ENCODE measurements at places on chromosomes 7 and 10.

DNA sequence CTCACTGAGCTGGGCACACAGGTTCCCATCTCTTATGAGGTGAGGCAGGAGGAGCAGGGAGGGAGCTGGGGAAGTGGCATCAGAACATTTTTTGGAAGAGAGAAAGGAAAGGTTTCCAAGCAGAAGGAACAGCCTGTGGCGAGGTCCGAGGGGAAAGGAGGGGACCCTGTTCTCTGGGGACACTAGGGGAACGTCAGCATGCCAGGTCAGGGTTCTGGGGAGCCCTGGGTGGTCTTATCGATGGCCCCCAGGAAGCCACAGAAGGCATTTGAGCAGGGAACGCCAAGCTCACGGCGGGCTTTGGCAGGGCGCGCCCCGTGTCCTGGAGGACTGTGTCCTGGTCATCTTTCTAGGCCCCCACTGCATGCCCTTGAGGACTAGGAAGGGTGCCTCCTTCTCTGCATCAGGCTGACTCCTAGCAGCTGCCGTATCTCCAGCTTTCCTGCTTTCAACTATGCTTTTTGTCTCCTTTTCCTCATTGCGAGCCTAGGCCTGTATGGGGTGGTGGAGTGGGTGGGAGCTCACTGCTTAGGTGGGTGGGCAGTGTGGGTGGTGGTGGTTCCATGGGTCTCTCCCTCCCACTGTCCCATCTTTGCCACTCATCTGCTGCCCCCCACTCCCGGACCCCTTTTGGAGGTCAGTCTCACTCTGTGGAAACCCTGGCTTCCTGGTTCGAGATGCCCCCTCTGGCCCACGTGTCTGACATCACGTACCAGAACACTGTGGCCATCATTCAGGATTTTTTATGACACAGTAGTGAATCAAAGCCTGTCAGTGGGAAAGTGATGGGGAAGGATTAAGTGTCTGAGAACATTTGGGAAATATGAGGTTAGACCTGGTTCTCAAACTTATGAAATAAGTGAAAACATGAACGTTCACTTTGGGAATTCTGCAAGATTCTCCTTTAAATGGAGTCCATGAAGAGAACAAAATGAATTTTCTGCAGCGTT is 89.1 kb downstream of the CUX1 start:
- no peak for DNase-seq

DNA sequence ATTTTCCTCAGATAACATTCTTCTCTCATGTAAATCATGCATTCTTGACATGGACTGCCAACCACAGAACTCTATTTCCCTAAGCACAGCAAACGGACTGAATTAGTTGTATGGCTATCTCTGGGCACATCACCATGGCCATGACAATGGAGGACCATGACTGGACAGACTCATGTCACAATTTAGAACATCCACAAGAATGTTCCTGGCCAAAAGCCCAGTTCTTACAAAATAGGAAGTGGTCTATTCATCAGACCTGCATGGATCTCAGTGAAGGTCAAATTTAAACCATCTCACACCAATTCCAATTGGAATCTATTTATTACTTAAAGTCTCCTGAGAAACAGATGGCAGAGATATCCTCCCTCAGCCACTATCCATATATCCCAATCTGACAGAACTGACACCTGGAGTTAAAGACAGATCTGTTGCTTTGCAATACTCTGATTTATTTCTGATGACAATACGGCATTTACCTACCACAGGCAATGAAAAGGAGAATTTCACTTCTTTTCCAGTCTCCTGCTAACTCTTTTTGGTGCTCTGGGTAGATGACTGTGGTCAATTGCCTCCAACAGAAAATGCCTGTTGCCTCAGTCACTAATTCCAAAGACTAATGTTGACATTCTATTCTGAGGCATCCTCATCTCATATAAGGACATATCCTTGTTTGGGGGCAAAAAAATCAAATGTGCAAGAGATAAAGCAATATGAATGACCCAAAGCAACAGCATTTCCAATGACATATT is 254.8 kb downstream of the HTR7 start:
- DNase-seq = no peak

DNA sequence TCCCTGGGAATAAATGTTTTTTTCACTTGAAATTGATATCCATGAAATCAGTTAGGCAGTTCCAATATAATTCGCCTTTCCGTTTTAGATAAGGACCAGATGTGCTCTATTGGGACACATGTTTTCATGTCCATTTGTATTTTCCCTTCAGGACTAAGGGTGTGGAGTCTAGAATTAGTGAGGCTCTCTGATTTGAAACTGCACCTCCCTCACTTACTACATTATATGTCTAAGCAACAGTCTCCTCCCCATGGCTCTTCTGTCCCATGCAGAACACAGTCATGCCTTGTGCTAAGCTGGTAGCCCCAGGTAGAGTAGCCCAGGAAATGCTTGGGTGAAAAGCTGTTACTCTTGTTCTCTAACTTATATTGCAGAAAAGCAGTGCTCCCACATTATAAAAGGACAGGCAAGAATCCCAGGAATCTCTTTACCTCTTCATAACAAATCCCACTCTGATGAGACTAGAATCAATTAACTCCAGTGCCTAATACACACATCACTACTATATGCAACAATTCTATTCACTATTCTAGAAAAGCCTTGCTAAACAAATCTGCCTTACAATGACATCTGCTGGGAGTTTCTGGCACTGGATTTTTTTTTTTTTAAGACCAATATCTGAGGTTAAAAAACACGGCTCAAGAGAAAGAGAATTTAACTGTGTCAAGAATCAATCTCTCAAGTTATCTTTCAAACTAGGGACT is 293.9 kb downstream of the SNX13 start:
- no peak for DNase-seq

- DNase-seq = no peak
Measured at GRCh38 chr7:17520941-17521340, 222.5 kb downstream of the AHR start.

GRCh38 chr10:45592926-45593325 is 79.6 kb downstream of the ZFAND4 start:
- no peak for DNase-seq

GRCh38 chr7:150716368-150716767 is at the start of gene GIMAP1:
Gene GIMAP1 (plus strand): TSS chr7:150716613. CDS start chr7:150719048, 2,435 bp downstream.
- DNase-seq = no peak

- no peak for DNase-seq
Measured at GRCh38 chr7:22723181-22723601, 3.8 kb upstream of the IL6 start.

DNA sequence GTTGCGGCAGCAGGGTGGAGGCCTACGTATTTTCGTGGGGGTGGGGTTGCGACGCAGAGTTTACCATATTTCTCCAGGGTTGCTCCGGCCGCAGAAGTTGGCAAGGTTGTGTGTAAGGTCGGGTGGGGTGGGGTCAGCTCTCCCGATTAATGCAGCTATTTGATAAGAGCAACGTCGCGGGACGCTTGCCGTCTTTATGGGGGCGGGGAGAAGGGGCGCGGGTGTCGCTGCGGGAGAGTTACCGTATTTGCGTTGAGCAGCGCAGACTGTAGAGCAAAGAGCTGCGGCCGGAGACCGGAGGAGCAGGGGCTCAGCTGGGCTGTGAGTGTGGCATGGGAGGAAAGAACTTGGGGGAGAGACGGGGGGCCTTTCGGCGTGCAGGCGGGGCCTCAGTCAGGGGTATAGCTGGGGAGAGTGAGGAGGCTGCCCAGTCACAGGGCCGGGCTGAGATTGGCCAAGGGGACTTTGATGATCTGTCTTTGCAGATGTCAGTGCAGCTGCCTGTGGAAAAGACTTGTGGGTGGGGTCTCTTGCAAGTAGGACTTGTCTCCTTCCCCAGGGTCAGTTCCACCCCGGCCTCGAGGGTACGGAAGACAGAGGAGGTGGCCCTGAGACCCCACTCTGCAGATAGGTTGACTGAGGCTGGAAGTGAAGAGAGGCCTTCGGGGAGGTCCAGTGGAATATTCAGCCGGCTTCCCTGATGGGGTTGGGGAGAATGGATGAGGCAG is 26.6 kb downstream of the ZNF775 start:
- DNase-seq = no peak

- DNase-seq = no peak
Measured at GRCh38 chr7:111393011-111393754, 169.1 kb downstream of the IMMP2L start.

DNA sequence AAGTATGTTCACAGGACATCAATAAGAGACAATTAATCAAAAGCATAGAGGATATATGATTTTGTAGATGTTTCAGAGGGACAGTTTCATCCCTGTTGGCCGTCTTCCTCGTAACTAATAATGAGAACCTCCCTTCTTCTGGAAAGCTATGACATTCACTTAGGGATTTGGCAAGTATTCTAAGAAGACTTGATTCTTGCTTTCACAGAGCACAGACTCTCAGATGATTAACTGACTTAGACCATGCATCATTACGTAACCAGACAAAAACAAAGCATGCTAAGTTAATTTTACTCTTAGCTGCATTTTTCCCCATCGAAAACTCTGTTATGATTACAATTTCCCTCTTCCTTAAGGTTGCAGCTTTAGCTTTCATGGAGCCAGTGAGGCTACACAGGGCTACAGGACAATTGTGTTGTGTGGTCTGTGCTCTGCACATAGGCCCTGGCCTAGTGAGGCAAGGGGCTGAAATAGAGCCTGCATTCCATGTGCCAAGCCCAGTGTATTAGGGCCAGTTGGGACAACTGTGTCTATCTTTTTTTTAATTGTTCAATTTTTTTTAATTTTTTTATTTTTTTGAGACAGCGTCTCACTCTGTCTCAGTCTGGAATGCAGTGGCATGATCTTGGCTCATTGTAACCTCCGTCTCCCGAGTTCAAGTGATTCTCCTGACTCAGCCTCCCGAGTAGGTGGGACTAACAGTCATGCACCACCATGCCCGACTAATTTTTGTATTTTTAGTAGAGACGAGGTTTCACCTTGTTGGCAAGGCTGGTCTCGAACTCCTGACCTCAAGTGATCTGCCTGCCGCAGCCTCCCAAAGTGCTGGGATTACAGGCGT is 105.3 kb downstream of the PLXDC2 start:
- no peak for DNase-seq

DNA sequence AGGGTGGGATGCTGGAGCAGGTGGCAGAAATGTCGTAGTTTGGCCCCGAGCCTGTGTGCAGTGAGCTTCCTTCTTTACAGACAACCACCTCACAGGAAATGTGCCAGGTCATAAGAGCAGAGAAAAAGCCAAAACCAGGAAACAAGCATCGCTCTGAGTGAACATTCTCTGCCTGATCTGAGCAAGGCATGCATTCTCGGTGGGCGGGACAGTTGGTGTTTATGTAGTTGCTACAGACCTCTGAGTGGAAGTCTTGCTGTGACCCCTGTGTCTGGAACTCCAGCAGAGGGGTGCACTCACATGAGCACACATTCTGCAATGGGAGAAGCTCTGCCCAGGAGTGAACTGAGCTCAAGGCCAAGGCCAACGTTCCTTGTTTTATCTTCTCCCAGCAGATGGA is 230.1 kb downstream of the TCERG1L start:
- DNase-seq = no peak

DNA sequence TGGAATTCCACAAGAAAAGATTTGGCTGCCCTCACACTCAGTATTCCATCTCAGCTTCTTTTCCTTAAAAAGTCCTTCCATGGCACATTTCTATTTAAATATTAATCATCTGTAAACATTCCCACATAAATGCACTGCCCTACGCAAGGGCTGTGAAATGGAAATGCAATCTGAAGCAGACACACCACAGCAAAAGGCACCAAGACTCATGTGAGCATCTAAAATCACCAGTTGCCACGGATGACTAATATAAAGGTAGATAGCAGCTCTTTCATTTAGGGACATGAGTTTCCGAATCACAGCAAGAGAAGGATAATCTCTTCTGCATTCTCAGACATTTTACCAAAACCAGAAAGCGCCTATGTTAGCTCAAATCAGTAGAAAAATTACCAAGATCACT is 31.6 kb downstream of the COA1 start:
- DNase-seq = no peak

DNA sequence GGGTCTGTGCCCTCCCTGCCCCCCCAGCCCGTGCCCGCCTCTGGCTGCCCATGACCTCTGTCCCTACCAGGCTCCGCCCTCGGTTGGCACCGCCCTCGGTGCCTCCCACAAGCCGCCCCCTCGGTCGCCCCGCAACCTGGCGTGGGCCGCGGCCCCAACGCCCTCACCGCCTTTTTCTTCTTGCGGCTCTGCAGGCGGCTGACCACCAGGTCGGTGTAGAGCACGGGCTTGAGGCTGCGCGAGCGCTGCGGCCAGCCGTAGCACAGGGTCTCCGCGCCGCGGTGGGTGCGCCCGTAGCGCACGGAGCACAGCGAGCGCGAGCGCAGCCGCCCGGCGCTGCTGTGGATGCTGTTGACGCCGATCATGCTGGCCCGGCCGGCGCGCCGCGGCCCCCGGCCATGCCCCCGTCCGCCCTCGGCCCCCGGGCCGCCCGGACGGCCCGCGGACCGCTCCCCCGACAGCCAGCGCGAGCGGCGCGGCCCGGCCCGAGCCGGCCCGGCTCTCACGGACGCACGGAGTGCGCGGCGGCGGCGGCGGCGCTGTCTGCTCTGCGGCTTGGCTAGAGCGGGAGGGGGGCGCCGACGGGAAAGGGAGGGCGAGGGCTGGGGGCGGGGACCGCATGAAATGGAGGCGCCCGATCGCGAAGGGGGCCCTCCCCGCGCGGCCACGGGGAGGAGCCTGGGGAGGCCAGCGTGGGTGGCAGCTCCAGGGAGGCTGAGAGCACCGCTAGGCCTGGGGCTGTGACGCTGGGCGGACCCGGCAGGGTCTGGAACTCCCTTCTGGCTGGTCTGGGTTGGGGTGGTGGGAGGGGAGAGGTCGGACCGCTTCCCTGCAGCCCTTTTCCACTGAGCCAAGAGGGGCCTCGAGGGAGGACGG is 9.6 kb downstream of the PSD start:
- no peak for DNase-seq

GRCh38 chr7:23472046-23472445 is 1.8 kb upstream of the IGF2BP3 start:
- no peak for DNase-seq

- no peak for DNase-seq
Measured at GRCh38 chr7:81079746-81080145, 160.9 kb upstream of the SEMA3C start.

GRCh38 chr10:33638374-33638773 is 303.9 kb upstream of the NRP1 start:
- no peak for DNase-seq

- no peak for DNase-seq
Measured at GRCh38 chr7:14630048-14630447, 272.5 kb downstream of the DGKB start.

- no peak for DNase-seq
Measured at GRCh38 chr7:16817536-16817935, 12.7 kb upstream of the AGR2 start.

GRCh38 chr7:34567906-34568305 is 90.1 kb upstream of the NPSR1 start:
- no peak for DNase-seq

DNA sequence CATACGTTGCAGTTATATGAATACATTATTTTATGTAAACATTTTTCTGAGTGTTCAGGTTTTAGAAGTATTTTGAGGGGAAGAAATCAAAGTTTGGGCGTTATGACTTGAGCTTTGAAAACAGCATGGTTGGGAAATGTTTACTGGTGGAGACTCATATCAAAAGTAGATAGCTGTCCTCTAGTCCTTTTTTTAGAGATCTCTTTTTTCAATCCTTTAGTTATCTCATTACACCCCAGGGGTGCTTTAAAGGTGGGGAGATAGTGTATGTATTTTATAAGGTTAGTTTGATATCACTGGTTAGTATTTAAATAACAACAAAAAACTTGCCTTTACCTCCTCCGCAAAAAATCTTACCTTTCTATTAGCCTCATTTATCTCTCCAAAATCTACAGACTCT is 2.3 kb downstream of the DMTF1 start:
- DNase-seq = no peak
